Tibial nerve (tissue), 4 donors: ENCODE measurements at places on chromosomes 4 and X.

- no peak for DNase-seq
These were observed 6.5 kb downstream of the TRIM2 start for GRCh38 chr4:153210727-153211126.

DNA sequence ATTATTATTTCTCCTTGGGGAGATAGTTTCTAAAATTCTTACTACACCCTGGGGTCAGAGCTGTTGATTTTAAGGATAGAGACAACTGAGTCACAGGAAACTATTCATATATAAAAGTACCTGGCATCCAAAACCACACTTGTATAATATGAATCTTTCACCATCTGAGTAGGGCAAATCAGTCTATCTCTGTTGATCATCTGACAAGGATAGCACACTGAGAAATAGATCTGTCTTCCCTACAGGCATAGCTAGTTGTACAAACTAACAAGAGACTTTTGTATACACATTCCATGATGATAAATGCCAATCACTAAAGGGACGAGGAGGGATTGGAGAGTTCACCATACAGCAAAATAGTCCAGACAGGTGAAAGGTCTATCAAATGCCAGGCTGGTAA lies 30.0 kb downstream of the PKD2 start:
- DNase-seq, result no peak

- no peak for DNase-seq
These were observed 49.2 kb downstream of the ANAPC10 start for GRCh38 chr4:145048817-145049216.

DNA sequence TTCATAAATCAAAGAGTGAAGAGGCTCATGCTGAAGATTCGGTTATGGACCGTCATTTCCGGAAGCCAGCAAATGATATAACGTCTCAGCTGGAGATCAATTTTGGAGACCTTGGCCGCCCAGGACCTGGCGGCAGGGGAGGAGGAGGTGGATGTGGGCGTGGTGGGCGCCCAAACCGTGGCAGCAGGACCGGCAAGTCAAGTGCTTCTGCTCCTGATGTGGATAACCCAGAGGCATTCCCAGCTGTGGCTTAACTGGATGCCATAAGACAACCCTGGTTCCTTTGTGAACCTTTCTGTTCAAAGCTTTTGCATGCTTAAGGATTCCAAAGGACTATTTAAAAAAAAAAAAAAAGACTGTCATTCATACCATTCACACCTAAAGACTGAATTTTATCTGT lies 44.0 kb upstream of the EFNB1 start:
- no peak for DNase-seq

GRCh38 chrX:15522464-15522863 lies 21.9 kb downstream of the BMX start:
- no peak for DNase-seq

GRCh38 chr4:37765741-37766140 lies 60.7 kb upstream of the PGM2 start:
- no peak for DNase-seq

DNA sequence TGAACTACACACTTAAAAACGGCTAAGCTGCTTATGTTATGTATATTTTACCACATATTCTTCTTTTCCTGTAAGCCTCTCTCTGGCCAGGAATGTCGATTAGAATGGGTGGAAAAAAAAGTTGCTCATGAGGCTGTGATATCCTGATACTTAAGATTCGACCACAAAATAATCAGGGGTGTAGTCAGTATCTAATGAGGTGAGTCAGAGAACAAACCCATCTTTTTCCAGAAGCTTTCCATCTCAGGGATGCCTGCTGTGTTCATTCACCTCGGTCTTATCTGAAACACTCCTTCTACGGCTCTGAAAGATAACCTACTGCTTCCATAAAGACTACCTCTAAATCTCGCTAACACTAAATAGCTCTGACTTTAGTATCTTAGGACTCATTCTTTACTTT lies 142.7 kb upstream of the MAP3K15 start:
- DNase-seq, result no peak

DNA sequence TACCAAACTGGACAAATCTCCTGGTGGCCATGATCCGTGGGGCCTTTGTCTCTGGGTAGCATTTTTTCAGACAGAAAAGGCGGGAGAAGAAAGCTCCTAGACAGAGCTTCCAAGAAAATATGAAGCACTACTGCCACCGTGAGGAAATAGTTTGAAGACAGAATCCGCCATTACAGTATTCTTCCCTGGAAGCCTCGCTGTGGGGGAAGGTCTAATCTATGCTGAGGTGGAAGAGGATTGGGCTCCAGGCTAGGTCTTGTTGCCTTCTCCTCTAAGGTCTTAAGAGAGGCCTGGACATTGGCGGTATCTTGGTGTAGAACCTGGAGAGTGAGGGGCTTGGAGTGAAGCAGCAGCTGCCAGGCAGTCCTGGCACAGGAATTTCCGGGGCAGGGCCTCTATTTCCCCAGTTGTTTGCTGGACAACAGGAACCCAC lies 218.9 kb downstream of the OR13H1 start:
- DNase-seq, result no peak

- DNase-seq, result no peak
These were observed 99.4 kb upstream of the NDP start for GRCh38 chrX:44072631-44073030.

DNA sequence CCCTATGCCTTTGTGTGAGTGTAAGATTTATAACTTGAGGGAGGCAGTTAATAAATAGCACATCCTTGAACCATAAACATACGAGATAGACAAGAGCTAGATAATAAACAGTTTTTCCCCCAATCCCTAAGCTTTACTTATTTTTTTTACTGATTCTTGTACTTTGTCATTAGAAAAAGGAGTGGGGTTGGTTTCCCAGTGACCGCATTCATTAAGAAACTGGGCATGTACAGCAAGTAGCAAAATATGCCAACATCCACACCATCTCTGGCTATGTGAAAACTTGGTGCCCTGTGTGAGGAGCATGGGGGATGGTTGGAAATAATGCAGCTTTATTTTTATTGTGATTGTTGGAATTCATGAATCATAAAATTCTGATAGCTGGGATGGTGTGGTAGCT lies 176.2 kb downstream of the CBR4 start:
- no peak for DNase-seq

DNA sequence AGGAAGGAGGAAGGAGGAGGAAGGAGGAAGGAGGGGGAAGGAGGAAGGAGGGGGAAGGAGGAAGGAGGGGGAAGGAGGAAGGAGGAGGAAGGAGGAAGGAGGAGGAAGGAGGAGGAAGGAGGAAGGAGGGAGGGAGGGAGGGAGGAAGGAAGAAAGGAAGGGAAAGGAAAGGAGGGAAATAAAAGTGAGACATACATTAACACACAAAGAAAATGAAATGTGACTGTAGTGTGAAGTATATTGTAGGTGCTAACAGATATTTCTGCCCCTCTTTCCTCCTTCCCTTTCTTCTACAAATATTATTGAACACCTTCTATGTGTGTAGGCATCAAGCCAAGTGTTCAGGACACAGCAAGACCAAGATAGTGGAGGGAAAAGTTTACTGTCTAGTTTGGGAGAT lies 26.4 kb upstream of the PROM1 start:
- no peak for DNase-seq

DNA sequence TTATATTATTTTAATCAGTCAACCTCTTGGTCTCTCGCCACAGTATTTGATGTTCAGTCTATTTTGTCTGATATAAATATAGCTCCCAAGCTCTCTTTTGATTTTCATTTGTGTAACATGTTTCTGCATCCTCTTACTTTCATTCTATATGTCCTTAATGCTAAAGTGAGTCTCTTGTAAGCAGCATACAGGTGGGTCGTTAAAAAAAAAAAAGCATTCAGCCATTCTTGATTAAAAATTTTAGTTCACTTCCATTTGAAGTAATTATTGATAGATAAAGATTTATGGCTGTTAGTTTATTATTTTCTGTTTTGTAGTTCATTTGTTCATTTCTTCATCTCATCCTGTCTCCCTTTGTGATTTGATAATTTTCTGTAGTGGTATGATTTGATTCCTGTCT lies 229.1 kb downstream of the GUCY2F start:
- DNase-seq, result no peak

DNA sequence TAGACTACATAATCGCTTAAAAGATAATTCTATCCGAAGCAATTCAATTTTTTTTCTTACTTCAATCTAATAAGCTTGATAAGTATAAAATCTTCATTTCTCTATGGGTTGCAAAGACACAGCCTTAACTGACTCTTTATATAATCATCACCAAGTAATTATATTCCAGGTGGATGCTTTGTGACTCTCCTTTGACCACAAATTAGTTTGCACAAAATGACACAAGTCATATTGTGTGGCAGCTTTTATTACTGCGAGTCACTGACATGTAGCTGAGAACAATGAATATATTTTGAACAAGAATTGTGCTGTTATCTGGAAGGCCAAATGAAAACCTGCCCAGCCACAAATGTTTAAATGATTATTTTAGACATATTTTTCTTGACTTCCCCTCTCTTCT lies 1727.8 kb downstream of the ARAP2 start:
- DNase-seq, result no peak

- no peak for DNase-seq
These were observed 25.0 kb upstream of the PDLIM3 start for GRCh38 chr4:185560316-185560715.

- DNase-seq, result no peak
These were observed 187.3 kb downstream of the SLC39A8 start for GRCh38 chr4:102157984-102158383.

DNA sequence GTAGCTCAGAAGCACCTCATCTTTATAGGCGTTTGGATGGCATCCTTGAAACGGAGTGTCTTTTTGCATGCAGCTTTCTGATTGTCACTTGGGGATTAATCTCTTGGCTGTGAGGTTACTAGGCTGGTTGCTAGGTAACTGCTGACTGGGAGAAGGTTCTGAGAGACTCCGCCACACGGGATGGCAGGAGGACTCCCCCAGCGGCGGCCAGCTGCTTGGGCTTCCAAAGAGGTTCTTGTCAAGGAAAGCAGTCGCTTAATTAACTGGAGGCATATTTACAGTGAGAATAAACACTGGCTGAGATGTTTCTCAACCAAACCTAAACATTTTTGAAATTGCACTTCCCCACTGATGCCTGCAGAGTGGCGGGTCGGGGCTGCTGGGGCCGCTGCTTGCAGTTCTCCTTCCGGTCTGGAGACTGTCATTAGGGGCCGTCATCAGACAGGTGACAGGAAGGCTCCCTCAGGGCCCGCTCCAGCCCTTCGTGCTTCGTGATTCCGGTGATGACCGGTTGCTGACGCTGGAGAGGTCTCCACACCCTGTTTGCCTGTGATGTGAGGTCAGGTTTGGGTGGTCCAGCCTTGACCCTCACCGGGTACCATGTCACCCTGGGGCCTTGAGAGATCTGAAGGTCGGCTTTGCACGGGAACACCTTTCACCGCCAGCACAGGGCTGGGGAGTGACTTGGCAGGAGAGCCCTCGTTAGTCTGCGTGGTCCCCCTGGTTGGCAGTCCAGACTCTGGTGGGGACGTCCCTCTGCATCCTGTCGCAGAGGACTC lies 9.1 kb downstream of the NSG1 start:
- DNase-seq, result no peak

DNA sequence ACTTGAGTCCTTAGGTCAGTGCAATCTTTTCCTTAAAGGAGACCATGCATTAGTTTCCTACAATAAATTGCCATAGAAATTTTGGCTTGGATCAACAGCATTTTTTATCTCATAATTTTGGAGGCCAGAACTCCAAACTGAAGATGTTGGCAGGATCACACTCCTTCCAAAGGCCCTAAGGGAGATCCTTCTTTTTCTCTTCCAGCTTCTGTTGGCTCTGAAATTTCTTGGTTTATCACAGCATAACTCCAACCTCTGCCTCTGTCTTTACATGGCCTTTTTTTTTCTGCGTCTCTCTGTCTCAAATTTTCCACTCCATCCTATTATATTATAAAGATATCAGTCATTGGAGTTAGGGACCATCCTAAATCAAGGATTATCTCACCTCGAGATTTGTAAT lies 282.2 kb downstream of the STIM2 start:
- DNase-seq, result no peak

GRCh38 chr4:155607481-155607880 lies 59.2 kb upstream of the GUCY1A1 start:
- no peak for DNase-seq

- no peak for DNase-seq
These were observed 18.8 kb upstream of the DSPP start for GRCh38 chr4:87589531-87589930.

DNA sequence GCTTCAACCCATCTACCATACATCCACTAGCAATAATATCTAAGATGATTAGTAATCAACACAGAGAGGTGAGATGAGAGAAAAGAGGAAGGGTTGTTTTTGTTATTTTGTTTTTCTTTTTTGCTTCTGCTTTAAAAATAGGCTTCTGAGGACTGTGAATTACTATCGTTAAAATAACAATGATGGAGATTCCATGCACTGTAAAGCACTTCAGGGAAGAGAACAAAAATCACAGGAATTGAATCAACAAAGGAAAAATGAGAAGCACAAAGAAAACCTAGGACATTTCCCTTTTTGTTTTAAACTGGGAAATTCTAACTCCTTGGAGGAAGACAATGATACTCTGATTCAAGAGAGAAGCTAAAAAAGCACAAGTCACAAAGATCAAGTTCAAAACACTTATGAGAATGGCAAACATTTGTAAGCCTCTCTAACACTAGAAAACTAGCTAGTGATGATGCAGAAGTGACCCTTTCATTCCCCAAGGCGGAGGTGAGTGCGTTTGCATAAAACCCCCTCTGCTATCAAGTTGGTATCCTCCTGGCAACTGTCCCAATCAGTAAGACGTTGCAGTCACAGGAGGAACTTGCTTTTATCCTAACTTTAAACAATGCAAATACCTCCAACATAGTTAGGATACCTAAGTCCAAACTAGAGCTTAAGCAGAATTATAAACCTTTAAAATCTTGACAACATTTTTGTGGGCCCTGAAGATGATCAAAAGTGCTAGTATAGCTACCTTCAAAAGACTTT lies 308.5 kb downstream of the CAMK2D start:
- DNase-seq, result no peak
